ENCODE measurements at places on chromosomes 1 and 21.

DNA sequence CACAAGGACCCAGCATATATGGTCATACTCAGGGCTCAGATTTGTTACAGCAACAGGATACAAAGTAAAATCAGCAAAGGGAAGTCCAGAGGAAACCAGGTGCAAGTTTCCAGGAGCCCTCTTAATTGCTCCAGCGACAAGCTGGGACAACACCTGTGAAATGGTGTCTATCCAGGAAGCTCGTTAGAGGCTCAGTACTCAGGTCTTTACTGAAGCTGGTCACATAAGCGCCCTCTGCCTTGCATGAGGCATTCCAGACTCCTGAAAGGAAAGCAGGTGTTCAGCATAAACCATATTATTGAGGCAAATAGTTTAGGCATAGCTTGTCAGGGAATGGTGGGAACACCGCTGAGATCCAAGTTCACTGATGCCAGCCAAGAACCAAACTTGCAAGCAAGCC lies 231.0 kb downstream of the SLC35F3 start:
- DNase-seq, result no peak

DNA sequence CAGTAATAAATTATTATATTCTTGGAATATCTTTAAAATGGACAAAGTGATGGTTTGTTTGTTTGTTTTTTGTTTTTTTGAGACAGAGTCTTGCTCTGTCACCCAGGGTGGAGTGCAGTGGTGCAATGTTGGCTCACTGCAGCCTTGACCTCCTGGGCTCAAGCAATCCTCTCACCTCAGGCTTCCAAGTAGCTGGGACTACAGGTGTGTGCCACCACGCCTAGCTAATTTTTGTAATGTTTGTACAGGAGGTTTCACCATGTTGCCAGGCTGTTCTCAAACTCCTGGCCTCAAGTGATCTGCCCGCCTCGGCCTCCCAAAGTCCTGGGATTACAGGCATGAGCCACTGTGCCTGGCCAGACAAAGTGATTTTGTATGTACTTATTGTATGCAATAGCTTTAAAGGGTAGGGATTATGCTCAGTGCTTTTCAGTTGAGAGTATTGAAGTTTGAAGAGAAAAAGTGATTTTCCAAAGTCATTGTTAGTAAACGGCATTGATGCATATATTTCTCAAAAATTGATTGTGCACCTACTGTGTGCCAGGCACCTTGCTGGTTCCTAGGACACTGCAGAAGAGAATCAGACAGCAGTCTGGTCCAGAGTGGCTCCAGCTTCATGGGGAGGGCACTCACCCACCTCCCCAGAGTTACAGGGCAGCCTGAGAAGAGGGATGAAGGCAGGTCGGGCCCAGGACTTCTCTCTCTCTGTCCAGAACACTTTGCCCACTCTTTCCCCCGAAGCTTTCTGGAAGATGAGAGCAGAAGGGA lies 34.2 kb upstream of the TTC22 start:
- no peak for DNase-seq

DNA sequence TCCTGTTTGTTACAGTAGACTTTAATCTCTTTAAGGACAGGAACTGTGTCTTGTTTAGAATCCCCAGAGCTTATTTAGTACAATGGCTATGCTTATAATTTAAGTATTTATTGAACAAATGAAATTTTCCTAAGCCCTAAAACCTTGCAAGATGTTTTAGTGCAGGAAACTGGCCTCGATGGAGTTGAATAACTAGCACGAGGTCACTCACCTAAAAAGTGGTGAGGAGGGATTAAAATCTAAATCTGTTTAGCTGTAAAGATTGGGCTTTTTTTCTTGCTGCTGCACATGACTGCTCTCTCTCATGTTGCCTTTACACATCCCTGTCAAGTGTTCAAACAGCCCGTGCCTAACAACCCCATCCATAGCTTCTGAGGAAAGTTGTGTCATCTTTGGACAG lies 10.2 kb downstream of the NFYC start:
- DNase-seq, result no peak

DNA sequence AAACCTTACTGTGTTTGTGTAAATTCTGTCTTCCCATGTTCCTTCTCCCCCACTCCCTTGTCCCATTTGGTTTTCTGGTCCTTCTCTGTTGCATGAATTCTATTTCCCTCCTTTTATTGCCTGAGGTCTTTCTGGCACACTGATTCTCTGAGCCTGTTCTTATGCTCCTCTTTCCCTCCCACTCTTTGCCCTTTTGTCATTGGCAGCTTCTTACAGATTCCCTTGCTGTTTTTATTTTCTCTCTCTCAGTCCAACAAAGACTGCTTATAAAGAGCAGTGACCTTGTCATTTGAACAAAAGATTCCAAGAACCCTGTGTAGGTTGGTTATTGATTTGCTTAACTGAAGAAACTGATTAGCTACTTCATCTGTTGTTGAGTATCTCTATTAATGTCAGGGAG lies 49.7 kb downstream of the GPR52 start:
- DNase-seq, result no peak

DNA sequence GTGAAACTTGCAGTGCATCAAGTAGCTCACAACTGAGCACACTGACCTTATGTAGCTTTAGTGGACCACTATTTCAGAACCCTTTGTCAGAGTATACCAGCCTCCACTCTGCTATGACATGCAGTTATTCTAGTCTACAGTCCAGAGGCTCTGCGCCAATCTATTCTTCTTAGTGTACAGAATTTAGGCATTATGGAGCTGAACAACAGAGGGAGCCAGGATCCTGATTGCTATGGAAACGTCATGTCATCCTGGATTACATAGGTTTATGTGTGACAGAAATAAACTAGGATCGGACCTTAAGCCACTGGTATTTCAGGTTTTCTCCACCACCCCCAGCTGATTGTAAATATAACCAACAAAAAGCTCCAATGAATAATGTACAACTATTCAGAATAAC lies 48.1 kb upstream of the EEIG2 start:
- no peak for DNase-seq

- DNase-seq, result no peak
Measured at GRCh38 chr1:23557471-23558124, 1.7 kb downstream of the ID3 start.

DNA sequence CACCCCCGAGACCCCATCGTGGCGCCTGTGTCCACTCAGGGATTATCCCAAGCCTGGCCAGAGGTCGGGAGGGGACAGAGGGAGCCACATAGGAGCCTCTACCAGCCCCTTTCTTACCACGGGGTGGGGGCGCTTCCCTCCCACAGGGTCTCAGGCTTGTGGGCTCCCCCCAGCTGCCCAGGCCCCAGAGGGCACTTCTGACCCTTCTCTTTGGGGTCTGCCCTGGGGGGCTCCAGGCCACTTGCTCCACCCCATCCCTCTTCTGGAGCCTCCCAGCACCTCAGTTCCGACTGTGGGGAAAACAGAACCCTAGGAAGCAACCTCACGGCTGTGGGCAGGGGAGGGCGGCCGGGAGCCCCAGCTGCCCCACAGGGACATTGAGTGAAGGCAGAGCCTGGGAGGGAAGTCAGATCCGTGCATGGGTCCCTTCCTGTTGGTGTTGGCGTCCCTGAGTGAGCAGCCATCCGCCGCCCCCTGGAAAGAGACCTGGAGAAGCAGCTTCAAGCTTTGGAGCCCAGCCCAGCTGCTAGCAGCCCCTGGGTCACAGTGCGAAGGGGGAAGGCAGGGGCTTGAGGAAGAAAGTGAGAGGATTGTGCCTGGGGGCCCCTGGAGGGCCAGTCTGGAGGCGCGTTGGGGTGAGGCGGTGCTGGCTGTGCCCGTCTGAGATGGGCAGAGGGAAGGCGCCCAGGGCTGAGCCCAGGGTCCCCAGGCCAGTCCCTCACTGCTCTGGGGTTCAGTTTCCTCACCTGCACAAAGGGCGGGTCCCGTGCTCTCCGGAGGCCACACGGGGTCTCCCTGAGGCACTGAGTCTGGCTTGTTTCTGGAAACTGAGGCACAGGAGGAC lies 22.1 kb downstream of the RRP1 start:
- DNase-seq, result no peak

DNA sequence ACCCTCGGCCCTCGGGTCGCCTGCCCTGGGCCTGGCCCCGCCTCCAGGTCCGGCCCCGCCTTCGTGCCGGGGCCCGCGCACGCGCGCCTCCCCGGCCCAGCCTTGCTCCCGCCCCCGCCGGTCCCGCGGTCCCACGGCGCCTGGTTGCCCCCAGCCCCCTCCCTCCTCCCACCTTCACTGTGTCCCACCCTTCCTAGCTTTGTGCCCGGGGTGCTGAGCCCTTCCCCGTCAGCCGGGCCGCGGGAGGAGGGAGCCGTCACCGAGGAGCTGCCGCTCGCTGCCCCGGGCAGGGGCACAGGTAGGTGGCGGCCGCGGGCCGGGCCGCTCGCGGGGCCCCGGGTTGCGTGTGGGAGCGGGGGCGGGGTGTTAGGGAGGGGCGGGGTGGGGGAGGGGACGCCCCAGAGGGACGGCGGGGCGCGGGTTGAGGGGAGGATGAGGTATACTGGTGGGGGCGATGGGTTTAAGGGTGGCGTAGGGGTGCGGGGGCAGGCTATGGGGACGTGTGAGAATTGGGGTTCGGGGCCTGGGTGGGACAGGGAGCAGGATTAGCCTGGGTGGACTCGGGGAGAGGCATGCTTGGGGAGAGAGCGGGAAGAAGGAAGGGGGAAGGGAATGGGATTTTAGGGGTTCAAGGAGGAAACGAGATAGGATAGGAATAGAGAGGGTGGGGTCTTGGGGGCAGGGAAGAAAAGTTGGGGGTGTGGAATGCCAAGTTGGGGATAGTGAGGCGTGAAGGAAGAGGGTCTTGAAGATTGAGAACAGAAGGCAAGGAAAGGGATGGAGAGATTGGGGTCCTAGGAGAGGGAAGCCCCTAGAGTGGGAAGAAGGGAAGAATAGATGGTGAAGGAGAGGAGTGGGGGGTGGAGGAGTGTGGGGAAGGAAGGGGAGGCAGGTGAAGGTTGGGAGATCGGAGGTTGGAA lies at the start of gene LRRC42:
TSS of gene LRRC42 (plus strand) at position 99 of the 920 bp plus-strand sequence. CDS start 5,650 bp downstream, outside the sequence.
- DNase-seq, result no peak

- no peak for DNase-seq
Measured at GRCh38 chr1:53334781-53335180, 6.9 kb upstream of the LRP8 start.

GRCh38 chr21:29423099-29423870 lies 124.6 kb downstream of the BACH1 start:
- no peak for DNase-seq

DNA sequence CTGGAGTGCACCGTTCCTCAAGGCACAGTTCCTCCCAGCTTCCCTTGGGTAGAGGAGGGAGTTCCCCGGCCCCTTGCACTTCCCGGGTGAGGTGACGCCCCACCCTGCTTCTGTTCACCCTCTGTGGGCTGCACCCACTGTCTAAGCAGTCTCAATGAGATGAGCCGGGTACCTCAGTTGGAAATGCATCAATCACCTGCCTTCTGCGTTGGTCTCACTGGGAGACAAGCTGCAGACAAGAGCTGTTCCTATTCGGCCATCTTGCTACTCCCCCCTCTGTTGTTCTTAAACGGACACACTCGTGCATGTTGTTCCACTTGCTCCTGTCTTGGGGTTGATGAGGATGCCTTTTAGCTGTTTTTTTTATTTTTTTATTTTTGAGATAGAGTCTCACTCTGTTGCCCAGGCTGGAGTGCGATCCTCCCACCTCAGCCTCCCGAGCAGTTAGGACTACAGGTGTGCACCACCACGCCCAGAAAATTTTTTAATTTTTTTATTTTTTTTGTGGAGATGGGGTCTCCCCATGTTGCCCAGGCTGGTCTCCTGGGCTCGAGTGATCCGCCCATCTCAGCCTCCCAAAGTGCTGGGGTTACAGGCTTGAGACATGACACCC lies 3.0 kb upstream of the MORC3 start:
- DNase-seq, result no peak

DNA sequence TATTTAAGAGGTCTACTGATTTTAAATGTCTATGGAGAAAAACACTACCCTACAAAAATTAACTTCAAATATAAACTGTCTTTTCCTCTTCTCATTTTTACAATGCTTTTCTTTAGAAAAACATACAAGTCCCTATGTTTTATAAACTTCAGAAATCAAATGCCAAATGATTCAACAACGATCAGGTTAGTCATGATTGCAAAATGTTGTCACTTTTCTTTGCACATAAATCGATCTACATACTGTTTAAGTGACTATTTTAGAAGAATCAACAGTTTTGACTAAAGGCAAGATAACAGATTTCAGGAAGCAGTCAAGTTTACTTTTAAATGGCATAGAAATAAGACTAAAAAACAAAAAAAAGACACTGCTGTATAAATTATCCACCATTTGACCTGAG lies 168.7 kb downstream of the GPATCH2 start:
- DNase-seq, result no peak

GRCh38 chr1:18575620-18576019 lies 55.0 kb upstream of the PAX7 start:
- no peak for DNase-seq

DNA sequence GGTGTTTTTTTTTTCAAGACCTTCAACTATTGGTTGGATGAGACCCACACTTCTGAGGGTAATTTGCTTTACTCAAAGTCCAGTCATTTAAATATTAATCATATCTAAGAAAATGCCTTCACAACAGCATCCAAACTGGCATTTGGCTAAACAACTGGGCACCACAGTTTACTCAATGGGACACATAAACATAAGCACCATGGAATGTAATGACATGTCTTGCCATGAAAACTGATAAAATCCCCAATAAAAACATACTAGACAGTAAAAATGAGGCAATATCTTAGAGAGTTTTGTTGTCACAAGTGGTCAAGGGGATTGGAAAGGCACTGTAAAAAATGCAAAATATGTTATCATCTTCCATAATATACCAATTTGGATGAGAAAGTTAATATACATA lies 838.8 kb upstream of the ADAMTS5 start:
- DNase-seq, result no peak

DNA sequence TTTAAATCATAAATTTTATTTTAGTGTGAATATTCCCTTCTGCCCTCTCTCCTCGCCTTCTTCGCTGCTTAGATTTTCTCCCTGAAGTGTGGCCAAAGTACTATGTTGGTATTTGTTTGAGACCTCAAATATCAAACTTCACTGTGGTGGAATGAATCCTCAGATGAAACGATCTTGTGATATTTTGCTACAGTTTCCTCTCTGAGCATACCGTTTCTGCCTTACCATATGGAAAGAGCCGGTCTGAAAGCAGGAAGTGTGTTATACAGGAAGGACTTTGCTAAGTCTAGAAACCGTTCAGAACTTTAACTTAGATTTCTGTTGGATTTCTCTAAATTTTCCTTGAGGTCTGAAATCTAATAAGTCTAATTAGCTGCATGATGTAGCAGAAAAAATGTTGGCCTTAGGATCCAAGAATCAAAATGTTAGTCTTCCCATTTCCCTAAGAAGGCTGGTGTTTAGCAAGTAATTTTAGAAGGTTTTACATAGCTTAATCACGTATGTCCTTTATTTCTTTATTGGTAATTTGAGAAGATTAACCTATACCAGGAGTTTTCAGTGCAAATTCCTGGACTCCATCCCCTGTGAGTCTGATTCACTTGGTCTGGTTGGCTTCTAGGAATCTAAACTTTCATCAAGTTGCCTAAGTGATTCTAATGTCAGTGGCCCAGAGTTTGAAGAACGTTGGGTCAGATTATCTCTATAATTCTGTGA lies 30.7 kb downstream of the SDCCAG8 start:
- no peak for DNase-seq

DNA sequence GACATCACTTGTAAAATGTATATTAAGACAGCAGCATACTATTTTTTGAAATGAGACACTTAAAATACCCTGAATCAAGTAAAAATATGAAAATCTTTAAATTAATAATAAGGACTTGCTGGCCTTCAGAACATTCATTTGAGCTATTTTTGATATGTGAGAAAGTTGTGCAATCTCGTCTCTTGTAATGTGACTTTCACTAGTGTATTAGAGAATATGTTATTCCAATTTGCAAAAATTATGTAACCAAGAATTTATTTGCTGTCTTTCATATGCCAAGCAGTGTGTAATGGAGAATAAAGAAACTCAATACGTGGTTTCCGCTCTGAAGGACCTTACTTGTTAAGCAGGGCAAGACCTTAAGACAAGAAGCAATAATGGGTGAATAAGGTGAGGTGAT lies 375.0 kb upstream of the RUNX1 start:
- DNase-seq, result no peak

Measured in stimulated activated naive CD4-positive, alpha-beta T cell (primary cell).